ENCODE measurements at places on chromosomes 5 and 9.
A peak's percentile ranks its signal among the peaks of the same experiment; 100 is the strongest.

- peaks cover 12% of the 10 kb centered on the region for H3K36me3 ChIP-seq
- peak; percentile 75 for DNase-seq
- H3K27me3 ChIP-seq, result no peaks in the 10 kb centered on the region
- H3K4me3 ChIP-seq, result peak overlapping the region; percentile 94
- peak overlapping the region; percentile 82 for H3K27ac ChIP-seq
Observed at GRCh38 chr5:179858241-179858585, 404 bp downstream of the MRNIP start.

GRCh38 chr9:122518226-122518625, 715 bp upstream of the OR1J4 start:
- H3K4me3 ChIP-seq, result no peak overlapping the region
- no peaks in the 10 kb centered on the region for H3K36me3 ChIP-seq
- H3K27ac ChIP-seq, result no peak overlapping the region

DNA sequence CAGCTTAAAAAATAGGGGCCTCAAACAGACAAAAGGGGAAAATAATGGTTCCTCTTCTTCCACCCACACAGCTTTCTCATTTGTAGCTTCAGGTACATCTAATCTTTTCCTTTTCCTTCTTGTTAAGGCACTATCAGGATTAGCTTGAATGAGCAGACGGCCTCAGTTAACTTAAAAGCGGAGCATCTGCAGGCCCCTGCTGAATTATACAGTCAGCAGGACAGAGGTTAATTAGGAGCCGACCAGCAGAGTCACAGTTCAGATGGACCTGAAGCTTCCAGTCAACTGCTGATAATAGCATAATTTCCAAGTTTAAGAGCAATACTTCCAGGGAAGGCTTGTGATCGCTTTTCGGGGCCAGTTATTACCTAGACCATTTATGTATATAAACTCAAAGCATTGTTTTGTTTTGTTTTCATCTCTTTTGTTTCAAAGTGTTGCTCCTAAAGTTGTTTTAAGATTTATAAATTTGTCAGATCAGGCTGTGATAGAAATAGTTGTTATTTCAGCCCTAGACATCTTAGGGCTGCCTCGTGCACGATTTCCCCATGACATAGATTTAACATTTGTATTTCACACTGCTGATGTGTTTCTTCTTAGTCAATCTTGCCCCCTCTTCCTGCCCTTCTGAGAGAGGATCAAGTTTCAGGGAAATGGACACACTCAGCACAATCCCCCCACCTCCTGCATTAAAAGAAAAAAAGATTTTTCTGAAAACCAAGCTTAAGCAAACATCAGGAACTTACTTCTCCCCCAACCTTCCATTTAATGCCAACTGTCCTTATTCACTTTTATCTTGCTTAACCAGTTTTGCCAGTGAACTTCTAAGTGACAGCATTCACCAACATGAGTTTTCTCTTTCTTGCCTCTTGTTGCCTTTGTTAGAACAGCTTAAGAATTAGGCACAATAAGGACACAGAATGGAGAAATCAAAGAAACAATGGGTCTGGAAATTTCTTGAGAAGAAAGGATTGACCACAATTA, 449.8 kb downstream of the ARHGEF28 start:
- H3K27ac ChIP-seq, result no peak overlapping the region
- H3K36me3 ChIP-seq, result no peaks in the 10 kb centered on the region
- no peaks in the 10 kb centered on the region for H3K27me3 ChIP-seq
- DNase-seq, result no peak
- H3K4me3 ChIP-seq, result no peak overlapping the region
- no peaks in the 10 kb centered on the region for H3K4me1 ChIP-seq

- H3K27me3 ChIP-seq, result no peaks in the 10 kb centered on the region
- no peak overlapping the region for H3K27ac ChIP-seq
- H3K4me3 ChIP-seq, result no peak overlapping the region
- H3K4me1 ChIP-seq, result no peaks in the 10 kb centered on the region
- DNase-seq, result no peak
Observed at GRCh38 chr9:118395415-118395814, 691.2 kb downstream of the TLR4 start.

GRCh38 chr5:178136990-178137389, 6.2 kb downstream of the RMND5B start:
- no peak overlapping the region for H3K4me3 ChIP-seq
- no peak overlapping the region for H3K27ac ChIP-seq
- H3K4me1 ChIP-seq, result peaks cover 4% of the 10 kb centered on the region
- H3K27me3 ChIP-seq, result no peaks in the 10 kb centered on the region

DNA sequence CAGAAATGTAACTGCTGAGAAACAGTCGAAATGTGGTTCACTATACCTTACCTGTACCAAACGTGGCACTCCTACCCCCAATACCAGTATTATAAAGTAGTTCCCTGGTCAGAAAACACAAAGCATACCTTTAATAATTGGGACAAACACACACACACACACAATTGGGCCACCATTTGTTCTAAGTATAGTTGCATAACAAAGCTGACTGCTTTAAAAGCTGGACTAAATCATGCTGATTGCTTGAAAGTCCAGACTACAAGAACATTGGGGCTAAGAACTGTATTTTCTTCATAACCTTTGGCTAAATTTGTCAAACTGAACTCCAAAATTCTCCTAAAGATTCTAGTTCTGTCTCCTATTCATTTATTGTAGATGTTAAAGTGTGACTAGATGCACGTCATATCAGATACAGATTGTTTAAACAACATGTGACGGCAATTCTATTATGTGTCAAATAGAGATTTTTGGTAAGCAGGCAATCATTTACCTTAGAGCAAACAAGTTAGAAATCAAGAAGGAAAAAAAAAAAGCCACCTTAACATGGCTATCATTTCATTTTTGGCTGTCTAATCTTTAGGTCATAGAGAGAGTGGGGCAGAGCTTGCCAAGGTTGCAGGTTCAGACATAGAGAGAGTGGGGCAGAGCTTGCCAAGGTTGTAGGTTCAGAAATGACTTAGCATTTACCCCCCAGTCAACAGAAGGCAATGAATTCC, 265.1 kb downstream of the ARL15 start:
- no peak overlapping the region for H3K27ac ChIP-seq
- H3K27me3 ChIP-seq, result no peaks in the 10 kb centered on the region
- no peak for DNase-seq
- no peak overlapping the region for H3K4me3 ChIP-seq
- no peaks in the 10 kb centered on the region for H3K36me3 ChIP-seq

DNA sequence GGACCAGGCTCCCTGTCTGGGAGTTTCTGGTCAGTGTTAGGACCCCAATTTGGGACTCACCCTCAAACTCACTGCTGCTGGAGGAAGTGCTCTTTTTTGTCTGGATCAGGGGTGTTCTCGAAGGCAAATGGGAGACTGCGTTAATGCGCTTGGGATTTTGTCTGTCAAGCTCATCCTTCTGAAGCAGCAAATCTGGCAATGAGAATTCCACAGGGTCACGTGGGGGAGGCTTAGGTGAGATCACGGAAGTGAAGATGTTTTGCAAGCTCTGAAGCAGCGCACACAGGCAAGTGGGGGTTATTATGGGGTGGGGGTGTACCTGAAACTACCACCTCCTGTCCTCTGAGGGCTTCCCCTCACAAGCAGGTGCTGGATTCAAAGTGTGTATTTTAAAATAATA, 10.5 kb upstream of the TEX53 start:
- H3K27me3 ChIP-seq, result no peaks in the 10 kb centered on the region
- DNase-seq, result no peak
- no peak overlapping the region for H3K4me3 ChIP-seq
- H3K36me3 ChIP-seq, result no peaks in the 10 kb centered on the region
- no peaks in the 10 kb centered on the region for H3K4me1 ChIP-seq

GRCh38 chr5:143318833-143319232, 84.7 kb downstream of the NR3C1 start:
- H3K4me1 ChIP-seq, result peaks cover 79% of the 10 kb centered on the region
- no peak for DNase-seq
- no peak overlapping the region for H3K4me3 ChIP-seq
- H3K27ac ChIP-seq, result no peak overlapping the region
- peaks cover under 1% of the 10 kb centered on the region for H3K36me3 ChIP-seq

DNA sequence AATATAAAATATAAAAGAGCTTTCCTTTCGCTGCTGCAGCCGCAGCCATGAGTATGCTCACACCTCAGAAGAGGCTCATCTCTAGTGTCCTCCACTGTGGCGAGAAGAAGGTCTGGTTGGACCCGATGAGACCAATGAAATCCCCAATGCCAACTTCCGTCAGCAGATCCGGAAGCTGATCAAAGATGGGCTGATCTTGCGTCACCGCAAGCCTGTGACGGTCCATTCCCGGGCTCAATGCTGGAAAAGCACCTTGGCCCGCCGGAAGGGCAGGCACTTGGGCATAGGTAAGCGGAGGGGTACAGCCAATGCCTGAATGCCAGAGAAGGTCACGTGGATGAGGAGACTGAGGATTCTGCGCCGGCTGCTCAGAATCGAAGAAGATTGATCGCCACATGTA, 12.6 kb upstream of the PRDM12 start:
- no peak overlapping the region for H3K4me3 ChIP-seq
- no peaks in the 10 kb centered on the region for H3K36me3 ChIP-seq

GRCh38 chr5:126753227-126753626, 23.7 kb upstream of the LMNB1 start:
- no peak for DNase-seq
- no peak overlapping the region for H3K27ac ChIP-seq
- H3K36me3 ChIP-seq, result no peaks in the 10 kb centered on the region
- H3K27me3 ChIP-seq, result no peaks in the 10 kb centered on the region

DNA sequence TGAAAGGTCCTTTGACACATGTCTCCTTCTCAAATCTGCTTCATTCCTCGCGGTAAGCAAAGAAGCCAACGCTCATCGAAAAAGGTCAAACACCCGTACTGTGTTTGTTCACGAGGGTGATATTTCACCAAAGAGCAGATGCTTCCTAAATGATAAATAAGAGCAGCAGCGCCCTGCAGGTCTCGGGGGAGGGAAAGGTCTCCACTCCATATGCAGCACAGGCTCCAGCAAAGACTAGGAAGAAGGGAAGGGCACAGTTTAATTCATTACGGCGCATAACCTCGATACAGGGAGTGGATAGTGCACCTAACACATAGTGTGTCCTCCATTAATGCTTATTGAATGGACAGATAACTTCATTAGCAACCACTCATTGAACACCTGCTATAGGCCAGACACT, 593.3 kb downstream of the CDK5RAP2 start:
- H3K27ac ChIP-seq, result no peak overlapping the region
- no peak overlapping the region for H3K4me3 ChIP-seq
- no peak for DNase-seq
- H3K27me3 ChIP-seq, result no peaks in the 10 kb centered on the region
- no peaks in the 10 kb centered on the region for H3K4me1 ChIP-seq

DNA sequence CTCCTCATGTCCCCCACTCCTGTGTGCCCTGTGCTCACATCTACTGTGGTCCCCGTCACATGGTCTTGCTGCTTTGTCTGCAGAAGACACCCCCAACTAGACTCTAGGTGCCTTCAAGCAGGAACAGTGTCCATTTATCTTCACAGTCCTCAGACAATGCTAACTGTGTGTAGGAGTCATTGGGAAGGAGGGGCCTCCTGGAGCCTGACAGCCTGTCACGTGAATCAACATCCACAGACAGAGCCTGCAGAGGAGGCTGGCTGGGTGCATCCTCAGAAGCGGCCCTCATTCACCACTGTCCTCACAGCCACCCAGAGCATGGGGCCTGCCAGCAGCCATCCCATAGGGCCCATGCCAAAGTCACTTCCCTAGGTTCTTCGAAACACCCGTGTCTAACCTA, 98.7 kb downstream of the MED10 start:
- H3K36me3 ChIP-seq, result no peaks in the 10 kb centered on the region
- DNase-seq, result no peak
- no peak overlapping the region for H3K4me3 ChIP-seq
- H3K27ac ChIP-seq, result no peak overlapping the region
- H3K4me1 ChIP-seq, result no peaks in the 10 kb centered on the region
